ENCODE measurements at places on chromosomes 6 and 20. TPM values are rescaled to one million over a fixed set of nuclear protein-coding genes. Genes with fewer than 3 reads are reported as not detected.

DNA sequence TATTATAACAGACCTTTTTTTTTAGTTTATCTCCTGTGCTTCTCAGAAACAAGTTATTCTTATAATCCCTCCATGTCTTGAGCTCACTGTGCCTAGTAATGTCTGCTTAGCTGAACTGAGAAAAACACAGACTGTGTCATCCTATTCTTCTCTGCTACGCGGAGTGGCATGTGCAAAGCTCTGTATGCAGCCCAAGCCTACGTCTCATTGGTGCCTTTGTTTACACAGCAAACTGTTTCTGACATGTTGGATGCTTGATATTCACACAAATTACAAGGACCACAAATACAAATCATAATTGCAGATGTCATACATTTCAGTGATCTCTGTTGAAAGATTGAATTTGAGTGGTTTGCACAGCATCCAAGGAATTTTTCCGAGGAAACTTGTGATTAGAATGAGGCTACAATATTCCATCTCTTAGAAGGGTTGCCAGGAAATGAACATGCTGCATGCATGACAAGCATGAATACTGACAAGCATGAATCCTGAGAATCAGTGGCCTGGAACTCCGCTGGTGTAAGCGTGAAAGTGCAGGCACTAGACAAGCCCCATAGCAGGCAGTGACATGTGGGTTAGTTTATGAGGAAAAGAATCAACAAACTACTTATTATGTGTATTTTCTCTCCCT lies 128.4 kb upstream of the SGK1 start:
- DNase-seq = no peak

DNA sequence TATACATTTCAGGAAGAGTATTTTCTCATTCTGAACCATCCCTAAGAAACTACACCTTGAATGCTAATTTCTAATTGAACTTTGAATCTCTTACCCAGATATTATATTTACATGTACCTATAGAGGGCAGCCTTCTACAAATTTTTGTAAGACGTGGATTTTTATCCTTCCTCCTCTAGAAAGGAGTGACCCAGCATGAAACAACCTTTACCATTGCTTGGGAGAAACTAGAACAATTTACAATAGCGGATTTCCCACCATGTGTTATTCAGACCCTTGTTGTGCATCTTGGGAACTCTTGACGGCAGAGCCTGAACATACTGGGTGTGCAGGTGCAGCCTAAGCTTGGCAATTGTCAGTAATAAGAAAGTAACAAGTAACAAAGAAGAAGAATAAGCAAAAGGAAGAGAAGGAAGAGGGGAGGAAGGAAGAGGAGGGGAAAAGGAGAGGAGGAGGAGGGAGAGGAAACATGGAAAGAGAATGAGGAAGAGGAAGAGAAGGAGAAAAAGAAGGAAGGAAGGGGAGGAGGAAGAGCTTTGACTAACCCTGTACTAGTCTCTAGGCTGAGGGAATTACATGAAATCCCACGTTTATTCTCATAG lies 10.8 kb upstream of the TAAR1 start:
- DNase-seq = peak; percentile 19

GRCh38 chr6:149250951-149251350 lies 66.6 kb upstream of the TAB2 start:
- DNase-seq = no peak

DNA sequence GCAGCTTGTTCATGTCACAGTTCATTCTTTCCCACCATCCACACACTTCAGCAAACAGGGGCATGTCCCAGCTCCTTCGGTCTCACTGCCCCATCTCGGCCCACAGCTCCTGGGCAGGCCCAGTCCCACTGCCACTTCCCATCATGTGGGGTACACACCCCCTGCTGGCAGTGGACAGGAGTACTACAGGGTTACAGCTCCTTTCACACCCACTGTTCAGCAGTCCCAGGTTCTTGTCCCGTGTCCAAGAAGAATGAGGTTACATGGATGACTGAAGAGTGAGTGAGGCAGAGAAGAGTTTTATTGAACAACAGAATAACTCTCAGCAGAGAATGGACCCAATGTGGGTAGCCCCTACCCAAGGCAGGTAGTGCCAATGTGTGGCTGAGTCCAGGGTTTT lies 77.8 kb upstream of the SMLR1 start:
- DNase-seq = no peak

PNLDC1 gene
- total RNA-seq = 0.18 TPM
